ENCODE measurements at places on chromosomes 12 and 14. TPM values are rescaled to one million over a fixed set of nuclear protein-coding genes. Genes with fewer than 3 reads are reported as not detected.
A peak's percentile ranks its signal among the peaks of the same experiment; 100 is the strongest.

The OR10AD1 gene
- total RNA-seq = not detected

The MORN3 gene
- total RNA-seq = under 0.01 TPM

The CCDC92 gene
- 3.9 TPM for total RNA-seq

- no peak for DNase-seq
Observed at GRCh38 chr12:2627835-2628191, 167.0 kb upstream of the FKBP4 start.

GRCh38 chr14:61250063-61250462 is 31.1 kb downstream of the TMEM30B start:
- DNase-seq = no peak

- peak; percentile 52 for DNase-seq
Observed at GRCh38 chr12:52741375-52742195, 35.6 kb downstream of the KRT76 start.

GRCh38 chr14:101411779-101412178 is 149.5 kb upstream of the DIO3 start:
- no peak for DNase-seq
